NCI-H187 (cell line): ENCODE measurements at places on chromosomes 4 and X.

GRCh38 chr4:75881476-75881875, 20.8 kb downstream of the PPEF2 start:
- no peak for DNase-seq

DNA sequence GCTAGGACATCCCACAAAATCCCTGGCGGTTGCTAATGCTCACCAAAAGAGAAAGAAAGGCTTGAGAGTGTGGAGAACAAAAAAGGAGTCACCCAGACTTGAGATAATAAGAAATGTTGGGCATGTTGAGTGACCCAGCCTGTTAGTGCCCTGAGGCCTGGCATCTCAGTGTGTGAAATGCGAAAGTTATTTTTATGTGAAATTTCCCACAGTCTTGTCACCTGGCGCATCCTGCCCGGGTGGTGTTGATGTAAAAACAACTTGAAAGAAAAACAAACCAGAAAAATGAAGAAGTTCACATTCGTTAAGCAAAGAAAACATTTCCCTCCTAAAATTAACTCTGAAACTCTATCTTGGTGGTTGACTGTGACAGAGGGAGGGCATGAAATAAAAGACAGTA, 495.2 kb downstream of the MID1IP1 start:
- DNase-seq: no peak

- no peak for DNase-seq
These were observed 13.0 kb downstream of the PPP1R3F start for GRCh38 chrX:49282647-49283011.

DNA sequence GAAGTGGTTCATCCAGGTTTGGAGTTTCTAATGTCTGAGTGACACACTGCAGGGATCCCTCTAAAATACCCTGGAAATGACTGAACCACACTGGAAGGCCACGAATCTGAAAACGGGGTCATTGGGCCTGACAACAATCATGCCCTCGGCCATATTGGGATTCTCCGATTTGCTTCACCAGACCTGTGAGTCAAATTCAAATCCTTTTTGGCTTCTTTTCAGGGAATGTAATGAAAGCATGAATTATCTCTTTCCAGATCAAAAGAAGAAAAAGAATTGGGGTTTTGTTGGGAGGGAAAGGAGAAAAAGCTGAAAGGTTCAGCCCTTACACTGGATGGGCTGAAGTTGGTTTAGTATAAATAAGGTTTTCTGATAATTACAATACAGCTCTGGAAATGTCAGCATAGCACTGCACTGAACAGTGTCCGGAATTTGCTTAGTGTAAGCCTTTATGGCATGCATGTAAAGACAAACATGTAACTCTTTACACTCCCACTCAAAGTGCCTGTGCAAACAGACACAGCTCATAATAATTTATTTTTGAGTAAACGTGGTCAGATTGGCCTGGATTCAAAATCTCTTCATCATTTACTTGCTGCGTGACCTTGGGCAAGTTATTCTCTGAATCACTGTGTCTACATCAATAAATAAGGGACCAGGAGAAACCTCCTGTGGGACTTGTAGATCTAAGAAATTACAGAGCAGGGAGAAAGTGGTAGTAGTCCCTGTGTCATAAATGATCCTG, 21.4 kb downstream of the CT47C1 start:
- no peak for DNase-seq

DNA sequence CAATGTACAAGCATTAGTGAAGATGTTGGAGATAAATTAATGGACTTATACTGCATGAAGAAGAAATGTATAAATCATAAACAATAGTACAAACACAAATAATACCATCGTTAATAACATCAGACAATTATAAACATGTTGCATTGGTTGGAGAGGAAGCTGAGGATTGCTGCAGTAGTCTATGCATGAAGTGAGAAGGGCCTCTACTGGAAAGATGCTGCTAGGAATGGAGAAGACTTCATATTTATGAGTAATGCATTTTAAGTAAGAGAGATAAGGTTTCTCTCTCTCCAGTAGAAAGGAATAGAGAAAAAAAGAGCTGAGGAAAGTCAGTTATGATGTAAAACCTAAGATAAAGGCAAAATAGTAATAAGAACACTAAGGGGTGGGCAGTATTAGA, 247.8 kb downstream of the GRID2 start:
- DNase-seq: no peak

DNA sequence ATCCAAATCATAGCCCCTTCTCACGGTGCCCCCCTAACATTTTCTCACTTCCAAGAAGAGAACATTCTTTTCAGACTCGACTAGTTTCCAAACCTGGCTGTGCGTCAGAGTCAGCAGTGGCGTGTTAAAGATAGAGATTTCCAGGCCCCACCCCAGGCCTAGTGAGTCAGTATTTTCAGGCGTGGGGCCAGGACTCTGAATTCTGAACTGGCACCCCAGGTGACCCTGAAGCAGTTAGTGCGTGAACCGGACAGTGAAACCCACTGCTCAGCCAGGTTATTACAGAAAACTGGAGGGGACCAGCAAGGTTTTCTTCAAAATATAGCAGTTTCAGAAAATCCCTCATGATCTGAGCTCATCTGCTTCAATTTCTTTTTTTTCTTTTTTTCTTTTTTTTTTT, 35.0 kb upstream of the BCOR start:
- DNase-seq: no peak

- DNase-seq: no peak
These were observed 29.0 kb downstream of the REELD1 start for GRCh38 chr4:146243141-146243882.

GRCh38 chr4:59060002-59060846, 1950.0 kb upstream of the IGFBP7 start:
- DNase-seq: no peak

DNA sequence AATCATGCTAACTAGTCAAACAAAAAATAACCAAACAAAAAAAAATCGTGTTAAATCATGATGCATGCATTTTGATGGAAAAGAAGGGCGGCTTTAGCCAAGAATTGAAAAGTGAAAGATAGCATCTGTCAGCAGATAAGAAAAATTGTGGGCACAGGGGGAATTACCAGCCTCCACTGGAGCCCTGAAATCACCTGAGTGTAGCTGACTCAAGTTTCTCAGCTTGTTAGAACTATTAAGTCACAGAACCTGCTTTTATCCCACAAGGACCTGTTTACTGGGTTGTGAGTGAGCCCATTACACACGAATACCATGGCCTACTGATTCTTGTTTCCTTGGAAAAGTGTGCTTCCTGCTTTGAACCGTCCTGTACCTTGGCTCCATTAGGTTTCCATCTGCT, 85.2 kb downstream of the COX18 start:
- DNase-seq: no peak

DNA sequence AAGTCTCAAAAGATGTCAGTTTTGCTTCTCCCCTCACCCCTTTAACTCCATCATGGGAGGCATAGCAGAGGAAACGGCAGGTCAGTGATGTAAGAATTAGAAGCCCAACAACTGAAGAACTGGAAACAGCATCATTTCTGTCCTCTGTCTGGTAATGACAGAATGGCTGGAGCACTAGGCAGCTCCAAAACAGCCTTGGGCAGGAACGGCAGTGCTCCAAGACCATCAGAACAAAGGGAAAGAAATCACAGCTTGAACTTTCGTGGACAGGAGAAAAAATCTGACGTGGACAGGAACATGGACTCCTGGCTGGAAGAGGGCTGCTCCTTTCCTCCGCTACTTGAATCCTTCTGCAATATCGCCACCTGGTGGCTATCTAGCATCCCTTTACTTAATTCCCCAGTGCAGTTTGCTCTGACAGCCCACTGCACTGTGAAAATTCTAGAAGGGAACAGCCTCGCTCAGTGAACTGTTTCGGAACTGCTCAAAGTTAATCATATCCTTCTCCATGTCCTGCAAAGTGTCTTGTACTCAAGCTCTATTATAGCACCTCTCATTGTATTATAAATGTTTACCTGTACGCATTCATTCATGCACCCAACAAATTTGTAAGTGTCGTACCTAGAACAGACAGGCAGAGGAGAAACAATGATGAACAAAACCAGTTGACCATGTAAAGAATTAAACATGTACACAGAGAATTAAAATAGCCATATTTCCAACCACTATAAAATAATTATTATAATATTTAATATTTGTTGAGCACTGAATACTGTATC, 20.4 kb downstream of the SLC25A53 start:
- DNase-seq: peak; percentile 42

GRCh38 chrX:135543924-135544323, 23.5 kb downstream of the INTS6L start:
- no peak for DNase-seq

- DNase-seq: no peak
These were observed 30.7 kb downstream of the SERPINA7 start for GRCh38 chrX:106007815-106008214.

- DNase-seq: no peak
These were observed 93.2 kb upstream of the ATP8A1 start for GRCh38 chr4:42750091-42750490.

DNA sequence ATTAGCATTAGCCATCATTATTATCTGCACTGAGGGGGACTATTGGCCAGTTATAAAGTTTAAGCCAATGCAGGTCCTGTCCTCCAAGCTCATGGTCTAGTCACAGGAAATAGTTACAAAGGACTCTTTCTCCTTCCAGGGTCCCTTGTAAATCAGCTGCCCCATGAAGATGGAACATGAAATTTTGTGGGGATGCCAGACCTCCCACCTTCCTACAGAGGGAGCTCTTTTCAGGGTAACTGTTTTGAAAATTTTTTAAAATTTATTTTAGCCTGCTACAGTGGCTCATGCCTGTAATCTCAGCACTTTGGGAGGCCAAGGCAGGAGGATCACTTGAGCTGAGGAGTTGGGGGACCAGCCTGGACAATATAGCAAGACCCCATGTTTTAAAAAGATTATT, 124.4 kb upstream of the SLC34A2 start:
- no peak for DNase-seq

- DNase-seq: no peak
These were observed 241.2 kb downstream of the PCDH10 start for GRCh38 chr4:133390198-133390855.

GRCh38 chrX:123489011-123489410, 243.8 kb downstream of the THOC2 start:
- DNase-seq: no peak

GRCh38 chrX:7316887-7317286, 168.9 kb upstream of the PUDP start:
- DNase-seq: no peak

GRCh38 chr4:1035510-1035909, 24.1 kb downstream of the FGFRL1 start:
- DNase-seq: no peak

- no peak for DNase-seq
These were observed 215.8 kb upstream of the SFRP2 start for GRCh38 chr4:154004507-154005170.

DNA sequence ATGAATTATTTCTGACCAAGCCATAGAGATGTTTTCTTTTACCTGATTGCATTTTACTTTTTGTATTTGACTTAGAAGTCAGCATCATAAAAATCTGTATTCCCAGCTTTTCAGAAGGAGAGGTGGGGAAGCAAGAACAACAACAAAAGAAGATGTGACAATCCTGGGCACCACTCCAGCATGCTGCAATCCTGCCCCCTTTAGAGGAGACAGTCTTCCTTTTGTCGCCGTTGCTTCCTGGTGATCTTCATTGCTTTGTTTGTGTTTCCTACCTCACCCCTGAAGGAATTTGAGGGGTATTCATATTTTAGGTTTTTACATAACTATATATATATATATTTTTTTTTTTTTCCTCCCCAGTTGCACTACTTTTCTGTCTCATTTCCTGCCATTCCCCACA, 3.7 kb downstream of the QRFPR start:
- no peak for DNase-seq

- no peak for DNase-seq
These were observed 45.9 kb upstream of the CDKN2AIP start for GRCh38 chr4:183398298-183399125.

DNA sequence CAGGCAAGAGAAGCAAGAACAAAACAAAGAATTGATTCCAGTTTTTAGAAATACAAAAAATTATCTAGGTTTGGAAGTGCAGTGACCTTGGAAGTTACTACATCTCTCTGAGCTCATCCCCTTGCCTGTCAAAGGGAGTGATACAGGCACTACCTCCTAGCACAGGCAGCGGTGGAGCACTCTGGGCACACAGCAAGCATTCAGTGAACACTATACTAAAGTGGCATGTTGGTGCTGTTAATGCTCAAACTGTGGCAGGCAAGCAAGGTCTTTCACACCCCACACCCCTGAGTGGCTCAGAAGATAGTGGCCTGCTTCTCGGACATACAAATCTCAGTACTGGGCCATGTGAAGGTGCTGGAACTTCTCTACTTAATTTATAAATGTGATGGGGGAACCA, 51.2 kb downstream of the DRD5 start:
- no peak for DNase-seq

DNA sequence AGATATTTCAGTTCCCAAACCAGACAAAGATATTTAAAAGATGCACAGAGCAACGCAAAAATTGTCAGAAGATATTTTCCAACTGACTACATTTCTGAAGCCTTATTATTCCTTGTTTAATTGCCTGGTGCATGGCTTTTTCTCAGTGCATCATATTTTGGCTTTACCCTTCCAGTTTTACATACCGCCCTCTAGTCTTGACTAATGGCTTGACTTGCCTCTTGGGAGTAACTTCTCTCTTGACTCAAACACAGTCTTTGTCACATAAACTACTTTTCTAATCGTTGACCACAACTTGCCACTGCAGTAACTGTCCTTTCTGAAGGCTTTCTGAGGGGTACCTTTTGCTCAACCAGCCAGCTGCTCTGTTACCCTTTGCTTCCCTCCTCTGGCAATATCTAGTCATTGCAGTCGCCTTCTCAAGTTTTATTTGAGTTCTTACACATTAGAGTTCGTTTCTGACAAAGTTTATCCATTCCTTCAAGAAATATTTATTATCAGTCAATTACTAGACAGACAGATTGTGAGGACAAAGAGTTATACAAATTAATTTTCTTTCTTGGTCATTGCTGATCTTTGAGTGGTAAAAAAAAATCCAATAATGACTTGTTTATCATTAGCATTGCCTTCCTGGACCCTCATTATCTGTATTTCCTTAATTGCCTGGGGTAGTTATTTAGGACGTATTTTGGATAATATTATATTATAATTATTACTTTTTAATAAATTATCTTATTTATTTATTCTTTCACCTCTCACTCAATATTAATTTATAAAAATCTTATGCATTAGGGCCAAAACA, 506.9 kb upstream of the PCDH10 start:
- no peak for DNase-seq

- no peak for DNase-seq
These were observed 301.2 kb downstream of the IL1RAPL1 start for GRCh38 chrX:28888416-28888815.

DNA sequence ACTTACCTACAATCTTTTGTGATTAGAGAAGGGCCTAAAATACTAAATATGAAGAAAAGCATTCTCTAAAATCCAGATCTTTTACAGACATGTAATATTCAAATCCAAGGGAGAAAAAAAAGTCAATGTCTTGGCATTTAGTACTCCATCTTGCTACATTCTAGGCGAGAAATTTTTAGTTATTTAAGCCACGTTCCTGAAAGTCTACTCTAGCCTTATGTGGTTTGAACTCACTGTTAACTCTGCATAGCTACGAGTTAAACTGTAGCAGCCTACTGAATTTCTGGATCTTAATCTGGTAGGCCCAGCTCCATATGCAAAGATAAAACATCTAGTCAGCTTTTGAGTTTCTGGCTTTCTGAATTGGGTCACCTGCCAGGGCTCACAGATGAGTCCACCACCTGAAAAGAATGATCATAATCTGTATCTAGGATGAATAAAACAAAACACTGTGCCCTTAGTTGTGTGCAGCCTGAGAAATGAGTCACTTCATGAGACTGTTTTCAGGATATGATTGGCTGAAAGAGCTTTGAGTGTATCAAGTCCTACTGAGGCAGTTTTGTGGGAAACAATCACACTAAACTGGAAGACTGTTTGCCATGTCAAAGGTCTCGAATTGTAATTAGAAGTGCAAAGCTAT, 3.2 kb upstream of the NEK1 start:
- no peak for DNase-seq

GRCh38 chr4:96767815-96768480, 928.1 kb downstream of the PDHA2 start:
- no peak for DNase-seq
